Naive thymus-derived CD4-positive, alpha-beta T cell (primary cell): ENCODE measurements at places on chromosomes 1 and 21. TPM values are rescaled to one million over a fixed set of nuclear protein-coding genes. Genes with fewer than 3 reads are reported as not detected.

DNA sequence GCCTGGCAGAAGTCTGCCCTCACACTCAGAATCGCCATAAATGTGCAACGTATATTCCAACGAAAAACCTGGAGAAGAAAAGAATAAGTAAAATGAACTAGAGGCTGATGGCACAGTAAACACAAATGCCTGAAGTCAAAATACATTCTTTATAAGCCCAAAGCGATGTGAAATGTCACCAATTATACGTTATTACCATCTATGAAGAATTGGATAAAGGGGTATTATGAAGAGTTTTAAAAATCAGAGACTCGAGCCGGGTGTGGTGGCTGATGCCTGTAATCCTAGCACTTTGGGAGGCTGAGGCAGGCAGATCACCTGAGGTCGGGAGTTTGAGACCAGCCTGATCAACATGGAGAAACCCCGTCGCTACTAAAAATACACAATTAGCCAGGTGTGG lies 18.6 kb downstream of the PTP4A2 start:
- no peaks in the 10 kb centered on the region for H3K27me3 ChIP-seq
- no peak overlapping the region for H3K27ac ChIP-seq
- DNase-seq = no peak
- H3K4me1 ChIP-seq = peaks cover 43% of the 10 kb centered on the region

GRCh38 chr1:16167331-16168143 lies 11.7 kb upstream of the EPHA2 start:
- H3K36me3 ChIP-seq = no peaks in the 10 kb centered on the region
- DNase-seq = peak; percentile 72
- H3K4me3 ChIP-seq = peak overlapping the region; percentile 41
- H3K4me1 ChIP-seq = peaks cover 39% of the 10 kb centered on the region
- H3K27ac ChIP-seq = peak overlapping the region; percentile 53
- H3K27me3 ChIP-seq = no peaks in the 10 kb centered on the region

- H3K4me1 ChIP-seq = no peaks in the 10 kb centered on the region
- no peak for DNase-seq
- no peaks in the 10 kb centered on the region for H3K27me3 ChIP-seq
- H3K36me3 ChIP-seq = no peaks in the 10 kb centered on the region
Observed at GRCh38 chr1:237043846-237044636, 2.1 kb downstream of the RYR2 start.

DNA sequence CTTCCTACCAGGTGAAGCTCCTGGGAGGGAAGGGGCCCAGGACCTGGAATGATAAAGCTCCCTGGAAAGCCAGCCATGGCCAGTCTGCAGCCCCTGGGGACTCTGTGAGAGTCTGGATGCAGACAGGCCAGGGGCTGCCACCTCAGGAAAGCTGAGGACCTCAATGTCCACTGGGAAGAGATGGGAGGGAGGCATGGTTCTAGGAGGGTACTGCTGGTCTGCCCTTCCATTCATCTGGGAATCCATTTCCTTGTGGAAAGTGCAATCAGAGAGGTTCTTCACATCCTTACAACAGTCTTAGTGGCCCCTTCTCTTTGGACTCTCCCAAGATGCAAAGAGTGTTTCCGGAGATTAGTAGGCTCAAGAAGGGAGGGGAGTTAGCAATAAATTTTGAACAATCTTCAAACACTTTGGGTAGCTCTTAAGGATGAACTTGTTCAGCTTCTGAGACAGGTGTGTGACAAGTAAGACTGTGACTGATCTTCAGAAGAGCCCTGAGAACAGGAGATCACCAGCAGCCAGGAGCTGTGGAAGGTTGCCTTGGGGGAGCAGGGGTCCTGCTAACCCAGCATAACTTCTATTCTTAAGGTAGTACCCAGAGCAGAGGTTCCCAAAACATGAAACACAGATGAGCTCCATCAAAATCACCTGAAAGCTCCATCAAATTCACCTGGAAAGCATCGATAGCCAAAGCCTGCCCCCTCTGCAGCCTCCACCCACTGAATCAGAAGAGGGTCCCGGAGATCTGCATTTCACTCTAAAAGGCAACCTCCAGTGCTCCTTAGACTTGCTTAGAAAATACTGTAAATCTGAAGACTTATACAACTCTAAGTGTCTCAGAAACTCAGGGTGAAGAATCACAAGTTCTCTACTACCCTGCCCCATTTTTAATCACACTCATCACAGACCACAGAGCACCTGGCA lies 616 bp upstream of the LAX1 start:
- H3K36me3 ChIP-seq = peaks cover 5% of the 10 kb centered on the region
- no peaks in the 10 kb centered on the region for H3K27me3 ChIP-seq
- H3K4me3 ChIP-seq = peak overlapping the region; percentile 72
- H3K27ac ChIP-seq = peak overlapping the region; percentile 88
- peaks cover 45% of the 10 kb centered on the region for H3K4me1 ChIP-seq
- DNase-seq = no peak

- no peak for DNase-seq
- H3K4me3 ChIP-seq = no peak overlapping the region
- H3K4me1 ChIP-seq = no peaks in the 10 kb centered on the region
- H3K27ac ChIP-seq = no peak overlapping the region
- peaks cover 17% of the 10 kb centered on the region for H3K36me3 ChIP-seq
Observed at GRCh38 chr1:173996995-173997394, 25.2 kb downstream of the RC3H1 start.

GRCh38 chr1:36372617-36373016 lies 13.1 kb downstream of the STK40 start:
- no peaks in the 10 kb centered on the region for H3K27me3 ChIP-seq
- H3K27ac ChIP-seq = peak overlapping the region; percentile 71
- H3K4me3 ChIP-seq = no peak overlapping the region
- H3K4me1 ChIP-seq = peaks cover 41% of the 10 kb centered on the region

GRCh38 chr1:17121881-17122280 lies 2.6 kb upstream of the PADI2 start:
- DNase-seq = no peak
- no peak overlapping the region for H3K4me3 ChIP-seq
- H3K36me3 ChIP-seq = no peaks in the 10 kb centered on the region
- H3K27ac ChIP-seq = no peak overlapping the region
- no peaks in the 10 kb centered on the region for H3K27me3 ChIP-seq
- no peaks in the 10 kb centered on the region for H3K4me1 ChIP-seq

GRCh38 chr1:184860985-184861754 lies 106.5 kb upstream of the EDEM3 start:
- DNase-seq = no peak
- no peaks in the 10 kb centered on the region for H3K36me3 ChIP-seq
- H3K4me3 ChIP-seq = no peak overlapping the region
- no peaks in the 10 kb centered on the region for H3K27me3 ChIP-seq
- H3K4me1 ChIP-seq = no peaks in the 10 kb centered on the region
- no peak overlapping the region for H3K27ac ChIP-seq

DNA sequence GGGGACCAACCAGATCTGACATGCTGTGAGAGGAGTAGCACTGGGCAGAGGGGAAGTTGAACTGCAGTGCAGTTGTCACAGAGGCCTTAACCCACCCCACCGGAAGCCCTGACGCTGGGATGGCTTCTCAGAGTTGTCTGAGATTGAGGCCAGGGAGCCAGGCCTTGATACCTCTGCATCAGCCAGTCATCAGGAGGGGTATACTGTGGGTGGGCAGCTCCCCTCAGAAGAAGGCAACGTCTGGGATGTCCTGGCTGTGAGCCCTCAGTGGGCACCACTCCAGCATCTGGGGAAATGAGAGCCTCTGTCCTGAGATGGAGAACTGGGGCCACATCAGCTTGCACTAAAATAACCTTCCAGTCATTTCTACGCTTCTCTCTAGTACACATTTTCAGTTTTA lies 47.9 kb upstream of the BCAR3 start:
- H3K4me1 ChIP-seq = no peaks in the 10 kb centered on the region
- H3K27me3 ChIP-seq = no peaks in the 10 kb centered on the region
- H3K27ac ChIP-seq = no peak overlapping the region
- H3K36me3 ChIP-seq = no peaks in the 10 kb centered on the region
- no peak overlapping the region for H3K4me3 ChIP-seq

DNA sequence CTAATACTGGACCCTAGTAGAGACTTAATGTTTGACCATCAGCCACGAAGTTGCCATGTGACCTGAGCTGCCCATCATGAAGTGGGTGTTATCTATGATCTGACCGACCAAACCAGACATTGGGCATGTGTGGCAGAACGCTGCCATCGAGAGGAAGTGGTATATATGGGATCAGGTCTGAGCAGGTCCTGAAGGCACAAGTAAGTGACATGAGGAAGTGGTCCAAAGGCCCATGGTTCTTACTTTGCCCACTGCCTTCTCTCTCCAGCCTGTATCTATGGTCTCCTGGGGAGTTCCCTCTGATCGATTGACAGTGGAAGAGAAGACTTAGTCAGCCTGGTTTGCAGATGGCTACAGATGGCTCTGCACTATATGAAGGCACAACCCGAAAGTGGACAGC lies 7.9 kb downstream of the SPSB1 start:
- H3K27me3 ChIP-seq = no peaks in the 10 kb centered on the region
- no peaks in the 10 kb centered on the region for H3K4me1 ChIP-seq
- H3K4me3 ChIP-seq = no peak overlapping the region
- no peaks in the 10 kb centered on the region for H3K36me3 ChIP-seq

- DNase-seq = peak; percentile 7
- peaks cover 49% of the 10 kb centered on the region for H3K4me1 ChIP-seq
- no peaks in the 10 kb centered on the region for H3K27me3 ChIP-seq
- H3K36me3 ChIP-seq = no peaks in the 10 kb centered on the region
Observed at GRCh38 chr1:149845416-149845815, 54.0 kb upstream of the BOLA1 start.

DNA sequence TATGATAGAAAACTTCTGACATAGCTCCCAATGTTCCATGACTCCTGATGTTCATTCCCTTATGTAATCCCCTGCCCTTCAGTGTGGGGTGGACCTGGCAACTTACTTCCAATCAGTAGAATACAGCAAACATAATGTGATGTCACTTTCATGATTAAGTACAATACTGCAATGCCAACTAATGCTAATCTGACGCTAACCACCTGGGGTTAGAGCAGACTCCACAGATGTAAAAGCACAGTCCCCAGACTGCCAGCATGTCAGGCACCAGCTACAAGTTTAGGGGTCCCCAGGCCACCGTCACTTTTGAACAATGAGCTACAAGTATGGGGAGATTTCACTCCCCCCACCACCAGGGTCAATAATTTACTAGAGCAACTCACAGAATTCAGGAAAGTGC lies 32.3 kb upstream of the FBXO28 start:
- DNase-seq = no peak
- no peaks in the 10 kb centered on the region for H3K4me1 ChIP-seq
- H3K27ac ChIP-seq = no peak overlapping the region

DNA sequence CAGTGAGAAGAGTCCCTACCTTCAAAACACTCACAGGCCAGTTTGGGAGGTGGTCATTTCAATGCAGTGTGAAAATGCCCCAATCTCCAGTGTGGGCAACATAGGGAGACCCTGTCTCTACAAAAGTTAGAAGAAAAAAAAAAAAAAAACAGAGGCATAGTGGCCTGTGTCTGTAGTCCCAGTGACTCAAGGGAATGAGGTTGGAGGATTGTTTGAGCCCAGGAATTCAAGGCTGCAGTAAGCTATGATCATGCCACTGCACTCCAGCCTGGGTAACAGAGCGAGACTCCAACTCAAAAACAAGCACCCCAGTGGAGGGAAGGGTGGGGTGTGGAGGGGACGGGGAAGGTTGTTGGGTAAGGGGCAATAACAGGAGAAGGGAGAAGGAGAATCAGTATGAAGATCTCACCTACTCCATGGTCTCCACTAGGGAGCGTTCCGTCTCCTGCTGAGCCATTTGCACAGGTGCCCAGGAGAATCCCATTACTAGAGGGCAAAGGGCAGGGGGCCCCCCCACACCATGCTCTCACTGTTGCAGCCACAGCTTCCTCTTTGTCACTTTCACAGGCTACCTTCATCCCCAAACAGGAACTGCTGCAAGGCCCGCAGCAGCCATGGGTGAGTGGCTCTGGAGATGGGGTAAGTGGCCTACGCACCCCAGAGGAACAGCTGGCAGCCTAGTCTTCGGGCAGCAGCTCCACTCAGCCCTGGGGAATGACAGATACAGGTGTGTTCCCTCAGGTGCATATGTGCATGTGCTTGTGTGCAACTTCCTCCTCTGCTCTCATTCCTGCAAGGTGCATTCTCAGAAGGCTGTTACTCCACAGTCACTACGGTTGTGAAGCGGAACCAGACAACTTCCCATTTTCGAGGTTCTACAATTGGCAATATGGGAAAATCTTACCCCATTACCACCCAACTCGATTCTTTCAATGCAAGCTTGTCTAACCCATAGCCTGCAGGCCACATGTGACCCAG lies 87.9 kb upstream of the LYST start:
- H3K4me1 ChIP-seq = peaks cover 32% of the 10 kb centered on the region
- peak overlapping the region; percentile 41 for H3K4me3 ChIP-seq
- DNase-seq = peak; percentile 25
- H3K27ac ChIP-seq = peak overlapping the region; percentile 9
- H3K27me3 ChIP-seq = no peaks in the 10 kb centered on the region

DNA sequence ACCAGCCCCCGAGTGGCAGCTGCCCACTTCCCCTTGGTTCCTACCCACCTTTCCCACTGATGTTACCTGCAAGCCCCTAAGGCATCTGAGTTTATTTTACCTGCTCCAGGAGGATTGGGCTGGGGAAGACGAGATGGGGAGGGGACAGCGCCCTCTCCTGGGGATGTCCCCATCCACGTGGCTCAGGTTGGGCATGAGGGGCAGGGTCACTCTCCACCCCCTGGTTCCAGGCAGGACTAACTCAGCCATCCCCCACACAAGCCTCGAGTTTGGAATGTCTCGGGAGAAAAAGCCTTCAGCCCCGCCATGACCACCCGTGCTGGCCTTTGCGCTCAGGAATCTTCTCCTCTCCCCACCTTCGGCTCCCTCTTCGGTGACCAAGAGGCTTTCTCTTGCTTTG lies 90.0 kb downstream of the ARHGEF10L start:
- no peak overlapping the region for H3K27ac ChIP-seq
- H3K4me1 ChIP-seq = no peaks in the 10 kb centered on the region
- no peak for DNase-seq
- no peak overlapping the region for H3K4me3 ChIP-seq
- H3K27me3 ChIP-seq = no peaks in the 10 kb centered on the region

- H3K27ac ChIP-seq = no peak overlapping the region
- H3K36me3 ChIP-seq = no peaks in the 10 kb centered on the region
- no peaks in the 10 kb centered on the region for H3K27me3 ChIP-seq
- no peak for DNase-seq
Observed at GRCh38 chr1:145757420-145757819, 38.1 kb downstream of the CD160 start.

DNA sequence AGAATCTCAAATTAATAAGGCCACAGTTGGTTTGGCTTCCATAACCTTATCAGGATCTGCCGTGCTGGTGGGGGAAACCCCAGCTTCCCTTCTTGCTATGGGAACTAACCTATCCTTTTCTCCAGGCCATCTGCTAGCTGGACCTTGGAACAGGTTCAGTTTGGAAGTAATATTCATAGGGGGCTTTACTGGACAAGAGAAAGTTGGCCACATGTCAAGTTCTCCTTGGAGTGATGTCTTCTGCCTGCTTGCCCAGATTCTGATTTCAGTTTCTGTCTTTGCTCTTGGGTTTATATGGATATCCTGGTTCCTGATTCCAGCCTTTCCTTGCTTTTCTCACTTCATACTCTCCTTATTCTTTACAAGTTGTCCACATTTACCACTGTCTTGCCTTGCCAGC lies 279.6 kb downstream of the ASTN1 start:
- H3K4me1 ChIP-seq = no peaks in the 10 kb centered on the region
- H3K36me3 ChIP-seq = no peaks in the 10 kb centered on the region
- no peaks in the 10 kb centered on the region for H3K27me3 ChIP-seq
- no peak overlapping the region for H3K4me3 ChIP-seq

- H3K27ac ChIP-seq = no peak overlapping the region
- DNase-seq = no peak
- H3K27me3 ChIP-seq = peaks cover 6% of the 10 kb centered on the region
- no peaks in the 10 kb centered on the region for H3K36me3 ChIP-seq
Observed at GRCh38 chr21:38476385-38476784, 21.9 kb downstream of the ERG start.

Gene CFHR5
- total RNA-seq = not detected

Gene S100A1
- total RNA-seq = not detected

Gene CLIC4
- 9.5 TPM for total RNA-seq

Gene MCOLN3
- total RNA-seq = 0.94 TPM

Gene IGSF3
- not detected for total RNA-seq

Gene RNPC3
- total RNA-seq = 34.5 and 35.3 TPM in 2 replicates

Gene PDE4B
- total RNA-seq = 45.0 and 46.7 TPM in 2 replicates

Gene NPHS2
- total RNA-seq = not detected
